ENCODE measurements at places on chromosomes 6 and 20. TPM values are rescaled to one million over a fixed set of nuclear protein-coding genes. Genes with fewer than 3 reads are reported as not detected.

GRCh38 chr20:52410731-52411234 is 219.2 kb upstream of the ZFP64 start:
- no peaks in the 10 kb centered on the region for H3K4me1 ChIP-seq
- no peaks in the 10 kb centered on the region for H3K36me3 ChIP-seq
- no peaks in the 10 kb centered on the region for H3K27me3 ChIP-seq
- DNase-seq, result no peak

GRCh38 chr20:58871533-58872102 is 19.1 kb downstream of the GNAS start:
- no peak for DNase-seq
- H3K36me3 ChIP-seq, result no peaks in the 10 kb centered on the region
- no peaks in the 10 kb centered on the region for H3K27me3 ChIP-seq

DNA sequence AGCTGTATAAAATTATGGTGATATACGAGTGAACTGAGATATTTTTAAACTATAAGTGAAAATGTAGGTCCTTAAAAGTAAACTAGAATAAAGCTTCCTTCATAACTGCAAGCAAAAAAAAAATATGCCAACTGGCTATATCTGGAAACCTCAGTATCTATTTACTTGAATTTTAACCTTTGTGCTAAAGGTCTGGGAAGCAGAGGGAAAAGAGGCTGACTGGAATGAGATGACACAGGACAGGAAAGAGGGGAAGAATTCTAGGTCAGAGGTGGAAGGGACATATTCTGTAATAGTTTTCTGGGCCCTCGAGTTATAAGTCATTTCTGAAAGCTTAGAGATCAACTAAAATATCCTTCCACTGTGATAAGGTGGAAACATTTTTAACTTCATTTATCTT is 46.8 kb downstream of the AIG1 start:
- H3K4me1 ChIP-seq, result no peaks in the 10 kb centered on the region
- no peak overlapping the region for H3K4me3 ChIP-seq
- H3K27me3 ChIP-seq, result no peaks in the 10 kb centered on the region
- no peak for DNase-seq

- no peaks in the 10 kb centered on the region for H3K36me3 ChIP-seq
- H3K27ac ChIP-seq, result no peak overlapping the region
- no peaks in the 10 kb centered on the region for H3K27me3 ChIP-seq
- no peaks in the 10 kb centered on the region for H3K4me1 ChIP-seq
- DNase-seq, result no peak
These were observed 79.2 kb upstream of the RIPOR2 start for GRCh38 chr6:25014791-25015560.

DNA sequence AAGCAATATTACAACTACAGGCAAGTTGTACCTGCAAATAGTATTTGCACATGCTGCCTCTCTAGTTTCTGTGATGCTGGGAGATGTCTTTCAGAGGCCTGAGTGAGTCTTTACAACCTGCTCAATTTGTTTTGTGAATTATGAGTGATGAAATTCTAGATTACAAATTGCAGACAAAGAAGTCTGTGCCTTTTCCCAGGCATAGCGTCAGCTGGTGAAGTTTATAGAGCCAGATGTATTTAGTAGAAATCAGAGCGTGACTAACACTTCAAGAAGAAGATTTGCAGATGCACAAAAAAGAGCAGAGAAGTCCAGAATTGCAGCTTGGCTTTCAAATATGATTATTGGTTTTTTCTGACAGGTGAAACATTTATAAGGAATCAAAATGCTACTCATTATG is 289.9 kb downstream of the PLCB1 start:
- no peaks in the 10 kb centered on the region for H3K36me3 ChIP-seq
- no peaks in the 10 kb centered on the region for H3K27me3 ChIP-seq
- peaks cover 23% of the 10 kb centered on the region for H3K4me1 ChIP-seq
- H3K27ac ChIP-seq, result no peak overlapping the region
- no peak overlapping the region for H3K4me3 ChIP-seq

- H3K4me3 ChIP-seq, result no peak overlapping the region
- no peak overlapping the region for H3K27ac ChIP-seq
- no peaks in the 10 kb centered on the region for H3K27me3 ChIP-seq
- H3K4me1 ChIP-seq, result no peaks in the 10 kb centered on the region
These were observed 58.6 kb downstream of the RPS12 start for GRCh38 chr6:132872923-132873322.

DNA sequence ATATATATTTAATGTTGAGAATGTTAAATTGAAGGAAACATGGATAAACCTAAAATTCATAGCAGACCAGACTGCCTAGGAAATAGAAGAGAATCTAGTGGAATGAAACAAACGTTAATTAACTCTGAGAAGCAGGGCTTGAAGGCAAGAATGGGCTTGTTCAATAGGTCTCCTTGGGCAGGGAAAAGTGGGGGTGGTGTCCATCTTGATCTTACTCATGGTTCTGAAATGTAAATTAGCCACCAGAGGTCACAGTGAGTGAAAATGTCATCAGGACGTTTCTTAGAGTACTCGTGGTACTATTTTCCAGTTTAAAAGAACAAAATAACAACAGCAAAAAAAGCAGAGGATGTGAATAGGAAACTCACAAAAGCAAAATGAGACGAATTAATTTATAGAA is 66.8 kb upstream of the BTBD3 start:
- H3K4me1 ChIP-seq, result no peaks in the 10 kb centered on the region
- H3K4me3 ChIP-seq, result no peak overlapping the region

- H3K27ac ChIP-seq, result no peak overlapping the region
- DNase-seq, result no peak
- H3K4me1 ChIP-seq, result no peaks in the 10 kb centered on the region
- no peaks in the 10 kb centered on the region for H3K36me3 ChIP-seq
- peaks cover 4% of the 10 kb centered on the region for H3K27me3 ChIP-seq
These were observed 54.8 kb downstream of the PLG start for GRCh38 chr6:160756871-160757270.

DNA sequence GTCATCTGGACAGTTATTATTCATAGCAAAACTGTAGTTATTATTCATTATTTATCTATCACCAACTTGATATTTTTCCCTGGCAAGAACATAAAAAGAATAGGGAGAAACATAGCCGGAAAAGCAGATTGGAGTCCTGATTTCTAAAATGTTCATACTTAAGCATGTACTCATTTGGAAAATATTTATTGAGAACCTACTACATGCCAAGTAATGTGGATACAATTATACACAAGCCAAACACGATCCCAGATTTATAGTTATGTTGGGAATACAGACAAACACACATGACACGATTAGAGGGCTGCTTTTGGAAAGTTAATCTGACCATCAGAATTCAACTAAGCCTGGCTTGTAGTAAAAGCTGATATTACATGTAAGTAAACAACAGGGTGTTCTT is 30.7 kb downstream of the ARHGAP18 start:
- peaks cover 68% of the 10 kb centered on the region for H3K4me1 ChIP-seq
- DNase-seq, result no peak
- no peaks in the 10 kb centered on the region for H3K27me3 ChIP-seq
- no peaks in the 10 kb centered on the region for H3K36me3 ChIP-seq

GRCh38 chr20:44057698-44058675 is 129.0 kb downstream of the JPH2 start:
- no peaks in the 10 kb centered on the region for H3K27me3 ChIP-seq
- H3K27ac ChIP-seq, result no peak overlapping the region
- H3K4me3 ChIP-seq, result no peak overlapping the region
- H3K36me3 ChIP-seq, result no peaks in the 10 kb centered on the region
- DNase-seq, result no peak

- no peak overlapping the region for H3K4me3 ChIP-seq
- H3K27me3 ChIP-seq, result no peaks in the 10 kb centered on the region
- no peaks in the 10 kb centered on the region for H3K4me1 ChIP-seq
- no peak overlapping the region for H3K27ac ChIP-seq
- no peaks in the 10 kb centered on the region for H3K36me3 ChIP-seq
These were observed 40.6 kb upstream of the RSPO3 start for GRCh38 chr6:127077886-127078285.

The FOXS1 gene
- total RNA-seq, result 1.4 TPM

The TNXB gene
- 403 TPM for total RNA-seq

The ZNF831 gene
- 0.14 TPM for total RNA-seq

The BPIFB1 gene
- total RNA-seq, result 0.25 TPM

The TSPO2 gene
- total RNA-seq, result not detected

The TSBP1 gene
- not detected for total RNA-seq

All from adrenal gland (tissue), 19 donors.